ENCODE measurements at places on chromosomes 1 and 21.

DNA sequence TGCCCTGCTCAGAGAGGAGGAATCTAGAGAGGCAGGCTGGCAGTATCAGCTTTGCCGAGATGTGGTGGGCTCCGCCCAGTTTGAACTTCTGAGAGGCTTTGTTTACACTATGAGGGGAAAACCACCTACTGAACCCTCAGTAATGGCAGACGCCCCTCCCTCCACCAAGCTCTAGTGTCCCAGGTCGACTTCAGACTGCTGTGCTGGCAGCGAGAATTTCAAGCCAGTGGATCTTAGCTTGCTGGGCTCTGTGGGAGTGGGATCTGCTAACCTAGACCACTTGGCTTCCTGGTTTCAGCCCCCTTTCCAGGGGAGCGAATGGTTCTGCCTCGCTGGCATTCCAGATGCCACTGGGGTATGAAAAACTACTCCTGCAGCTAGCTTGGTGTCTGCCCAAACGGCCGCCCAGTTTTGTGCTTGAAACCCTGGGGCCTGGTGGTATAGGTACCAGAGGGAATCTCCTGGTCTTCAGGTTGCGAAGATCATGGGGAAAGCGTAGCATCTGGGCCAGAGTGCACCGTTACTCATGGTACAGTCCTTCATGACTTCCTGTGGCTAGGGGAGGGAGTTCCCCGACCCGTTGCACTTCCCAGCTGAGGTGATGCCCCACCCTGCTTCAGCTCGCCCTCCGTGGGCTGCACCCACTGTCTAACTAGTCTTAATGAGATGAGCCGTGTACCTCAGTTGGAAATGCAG, 43.6 kb downstream of the C21orf91 start:
- no peak overlapping the region for H3K27ac ChIP-seq
- no peaks in the 10 kb centered on the region for H3K27me3 ChIP-seq
- H3K4me1 ChIP-seq, result no peaks in the 10 kb centered on the region
- DNase-seq, result no peak

- DNase-seq, result no peak
- H3K4me3 ChIP-seq, result no peak overlapping the region
- peaks cover 2% of the 10 kb centered on the region for H3K4me1 ChIP-seq
- H3K27ac ChIP-seq, result peak overlapping the region; percentile 25
Measured at GRCh38 chr1:31752952-31753475, 11.1 kb downstream of the ADGRB2 start.

DNA sequence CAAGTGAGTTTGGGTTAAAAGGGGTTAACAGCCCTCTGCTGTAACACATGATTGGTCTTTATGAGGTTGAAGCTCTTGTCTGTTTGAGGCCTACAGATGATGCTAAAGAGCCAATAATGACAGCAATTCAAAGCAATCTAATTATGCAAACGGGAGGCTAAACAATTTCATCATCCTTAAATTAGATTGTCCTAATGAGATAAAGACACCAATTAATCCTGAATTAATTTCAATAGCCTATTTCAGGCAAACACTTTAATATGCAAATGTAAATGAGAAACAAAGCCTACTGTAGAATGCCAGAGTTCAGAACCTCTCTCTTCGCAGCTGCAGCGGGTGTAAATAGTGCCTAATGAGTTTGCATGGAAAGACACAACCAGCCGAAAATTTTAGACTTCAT, 504.7 kb upstream of the PBX1 start:
- no peaks in the 10 kb centered on the region for H3K4me1 ChIP-seq
- no peak for DNase-seq
- no peak overlapping the region for H3K4me3 ChIP-seq
- H3K27me3 ChIP-seq, result no peaks in the 10 kb centered on the region
- no peaks in the 10 kb centered on the region for H3K36me3 ChIP-seq

GRCh38 chr21:22046576-22046975, 1048.4 kb downstream of the NCAM2 start:
- no peak for DNase-seq
- no peak overlapping the region for H3K4me3 ChIP-seq

GRCh38 chr21:44766818-44767354, 34.7 kb downstream of the UBE2G2 start:
- no peak overlapping the region for H3K4me3 ChIP-seq
- no peaks in the 10 kb centered on the region for H3K4me1 ChIP-seq

- no peaks in the 10 kb centered on the region for H3K36me3 ChIP-seq
- H3K27ac ChIP-seq, result no peak within 1 kb of the TSS
- H3K27me3 ChIP-seq, result no peaks in the 10 kb centered on the region
- DNase-seq, result no peak
Measured at GRCh38 chr1:12745992-12746323, at the start of gene CFAP107. Gene CFAP107, plus strand, starts transcription at chr1:12746200. Its CDS starts 231 bp downstream, at chr1:12746431.

- H3K36me3 ChIP-seq, result no peaks in the 10 kb centered on the region
- no peak overlapping the region for H3K4me3 ChIP-seq
- H3K27ac ChIP-seq, result no peak overlapping the region
Measured at GRCh38 chr1:66737836-66738235, 14.4 kb upstream of the DYNLT5 start.

DNA sequence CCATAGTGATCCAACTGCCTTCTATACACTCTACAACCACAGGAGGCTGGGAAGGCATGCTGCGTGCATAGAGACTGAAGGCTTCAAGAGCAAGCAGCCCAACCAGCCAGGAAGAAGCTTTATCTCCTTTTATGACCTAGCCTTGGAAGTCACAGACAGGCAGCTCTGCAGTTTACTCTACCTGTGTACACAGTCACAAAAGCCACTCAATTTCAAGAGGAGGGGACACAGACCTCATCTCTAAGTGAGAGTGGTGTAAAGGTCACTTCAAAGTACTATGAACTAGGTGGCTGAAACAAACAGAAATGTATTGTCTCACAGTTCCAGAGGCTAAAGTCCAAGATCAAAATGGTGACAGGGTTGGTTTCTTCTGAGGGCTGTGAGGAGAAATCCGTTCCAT, 69.6 kb upstream of the GJB5 start:
- no peak for DNase-seq
- no peak overlapping the region for H3K4me3 ChIP-seq
- no peaks in the 10 kb centered on the region for H3K27me3 ChIP-seq
- no peak overlapping the region for H3K27ac ChIP-seq

All from breast epithelium (tissue), 4 donors.